ENCODE measurements at places on chromosomes 13 and 19. TPM values are rescaled to one million over a fixed set of nuclear protein-coding genes. Genes with fewer than 3 reads are reported as not detected.
A peak's percentile ranks its signal among the peaks of the same experiment; 100 is the strongest.

The NOSIP gene
- 68.3 TPM for total RNA-seq

DNA sequence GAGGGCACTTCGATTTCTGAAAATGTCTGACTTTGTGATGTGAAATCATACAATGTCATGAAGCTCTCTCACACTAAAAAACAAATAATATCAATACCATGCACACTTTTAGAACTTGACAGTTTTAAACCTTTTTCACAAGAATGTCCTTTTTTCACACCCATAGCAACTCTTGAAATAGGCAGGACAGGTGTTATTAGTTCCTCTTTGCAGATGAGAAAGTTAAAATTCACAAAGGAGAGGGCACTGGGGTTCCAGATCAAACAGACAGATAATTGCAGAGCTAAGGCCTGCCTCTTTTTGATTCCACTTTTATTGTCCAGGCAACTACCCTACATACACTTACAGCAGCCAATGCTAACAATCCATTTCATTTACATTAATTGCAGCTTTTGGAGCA, 142.8 kb downstream of the KLF12 start:
- DNase-seq: no peak

The FPR3 gene
- not detected for total RNA-seq

- peak; percentile 54 for DNase-seq
These were observed 132.2 kb downstream of the FREM2 start for GRCh38 chr13:38819053-38819452.

The RASL11A gene
- 0.77 TPM for total RNA-seq

The ZNF20 gene
- total RNA-seq: 29.4 TPM

DNA sequence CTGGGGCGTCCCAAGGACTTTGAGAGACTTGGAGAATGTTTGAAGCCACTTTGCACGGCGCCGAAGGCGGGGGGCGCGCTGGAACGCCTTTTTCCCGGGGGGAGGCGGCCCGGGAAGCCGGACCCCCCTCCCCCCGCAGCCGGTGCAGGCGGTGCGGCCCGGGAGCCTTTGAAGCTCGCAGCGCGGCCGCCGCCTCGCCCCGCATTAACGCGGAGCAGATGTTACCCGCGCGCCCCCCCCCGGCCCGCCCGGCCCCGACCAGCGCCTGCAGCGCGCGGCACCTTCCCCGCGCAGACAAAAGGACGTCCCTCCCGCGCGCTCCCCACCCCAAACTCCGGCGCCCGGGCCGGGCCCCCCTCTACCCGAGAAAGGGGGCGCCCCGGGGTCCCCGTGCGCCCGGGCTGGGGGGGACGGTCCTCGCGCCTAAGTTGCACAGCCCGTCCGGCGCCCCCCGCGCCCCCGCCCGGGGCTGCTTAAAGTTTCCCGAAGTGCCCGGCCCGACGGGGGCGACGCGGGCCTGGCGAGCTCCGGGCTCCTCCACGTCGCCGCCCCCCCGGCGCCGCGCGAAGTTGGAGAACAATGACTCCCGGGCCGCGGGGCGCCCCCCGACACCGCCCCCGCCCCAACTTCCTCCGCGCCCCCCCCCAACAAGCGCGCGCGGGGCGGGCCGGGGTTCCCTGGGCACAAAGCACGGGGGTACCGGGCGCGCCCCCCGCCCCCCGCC, 685 bp downstream of the TCF3 start:
- peak; percentile 79 for DNase-seq

GRCh38 chr19:15614507-15615379, at the start of gene CYP4F8:
Gene CYP4F8, plus strand, starts transcription at chr19:15615218. Its CDS starts 399 bp downstream, at chr19:15615617.
- DNase-seq: no peak

- no peak for DNase-seq
These were observed 52.8 kb downstream of the COL4A2 start for GRCh38 chr13:110359840-110360301.

- DNase-seq: no peak
These were observed 14.8 kb downstream of the FUT6 start for GRCh38 chr19:5824751-5825150.

DNA sequence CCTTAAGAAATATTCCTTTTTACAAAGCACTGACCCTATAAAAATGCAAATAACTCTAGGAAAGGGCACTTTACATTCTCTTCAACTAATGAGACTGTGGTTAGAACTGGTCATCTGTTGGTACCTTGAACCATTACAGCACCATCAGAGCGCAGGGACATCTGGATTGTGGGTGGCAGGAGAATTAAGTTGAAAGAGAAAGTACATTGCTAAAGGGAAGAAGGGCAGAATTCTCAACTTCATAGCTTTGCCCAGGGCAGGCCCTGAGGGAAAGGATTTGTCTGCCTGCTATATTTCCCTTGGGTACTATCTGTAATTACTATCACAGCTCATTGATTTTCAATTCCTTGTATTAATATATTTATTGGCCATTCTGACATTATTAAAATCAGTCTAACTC, 196.8 kb downstream of the KLF12 start:
- no peak for DNase-seq

The ANKRD27 gene
- total RNA-seq: 24.9 TPM

The SLC17A7 gene
- total RNA-seq: 1.4 TPM

DNA sequence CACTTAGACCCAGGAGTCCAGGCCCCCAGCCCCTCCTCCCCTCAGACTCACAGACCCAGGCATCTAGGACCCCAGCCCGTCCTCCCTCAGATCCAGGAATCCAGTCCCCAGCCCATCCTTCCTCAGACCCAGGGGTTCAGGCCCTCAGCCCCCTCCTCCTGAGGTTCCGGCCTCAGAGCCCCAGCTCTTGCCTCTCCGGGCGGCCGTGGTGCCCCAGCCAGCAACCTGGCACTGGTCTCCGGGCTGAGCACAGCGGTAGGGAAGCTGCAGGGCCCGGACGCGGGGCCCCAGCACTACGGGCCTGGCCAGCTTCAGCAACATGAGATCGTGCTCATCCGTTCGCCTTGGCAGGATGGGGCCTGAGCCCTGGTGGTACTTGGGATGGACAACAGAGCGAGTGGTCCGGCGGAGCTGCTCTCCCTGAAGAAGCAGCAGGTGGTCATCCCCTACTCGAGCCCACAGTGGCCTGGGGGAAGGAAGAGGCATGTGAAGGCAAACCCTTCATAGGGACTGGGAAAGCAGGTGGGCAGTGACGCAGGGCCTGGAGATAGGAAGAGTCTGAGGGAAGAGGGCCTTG, 3.7 kb downstream of the KLK10 start:
- no peak for DNase-seq

DNA sequence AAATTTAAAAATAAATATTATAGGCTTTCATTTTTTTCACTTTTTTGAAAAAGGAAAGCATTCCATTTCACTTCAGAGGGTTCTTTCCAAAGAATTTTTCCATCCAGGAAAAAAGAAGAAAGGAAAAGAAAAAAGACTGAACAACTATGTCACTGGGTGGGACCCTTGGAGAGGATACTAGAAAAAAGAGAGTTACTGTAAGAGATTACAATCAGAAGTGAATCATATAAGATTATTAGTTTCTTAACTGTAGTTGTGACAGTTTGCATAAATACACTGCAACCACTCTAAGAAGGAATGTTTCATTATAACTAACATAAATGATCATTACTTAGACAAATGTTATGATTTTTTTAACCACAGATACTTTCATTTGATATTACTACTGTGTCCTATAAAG, 87.8 kb downstream of the KLF12 start:
- no peak for DNase-seq

DNA sequence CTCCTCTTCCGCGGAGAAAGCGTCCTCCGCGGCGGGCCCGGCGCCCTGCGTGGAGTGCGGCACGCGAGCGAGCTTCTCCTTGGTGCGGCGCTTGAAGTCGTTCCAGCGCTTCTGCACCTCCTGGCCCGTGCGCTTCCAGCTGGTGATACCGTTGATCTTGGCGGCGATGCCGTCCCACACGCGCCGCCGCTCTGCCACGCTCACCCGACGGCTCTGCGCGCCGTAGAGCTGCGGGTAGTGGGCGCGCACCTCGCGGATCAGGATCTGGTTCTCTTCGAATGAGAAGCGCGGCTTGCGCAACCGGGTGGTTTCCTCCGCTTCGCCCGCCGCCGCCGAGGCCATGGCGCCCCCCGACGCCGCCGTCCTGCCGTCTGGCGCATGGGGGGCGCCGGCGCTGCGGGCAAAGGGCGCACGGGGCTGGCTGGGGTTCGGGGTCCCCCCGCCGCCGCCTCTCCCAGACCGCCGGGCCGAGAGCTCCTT, 941 bp downstream of the MYPOP start:
- peak; percentile 62 for DNase-seq

DNA sequence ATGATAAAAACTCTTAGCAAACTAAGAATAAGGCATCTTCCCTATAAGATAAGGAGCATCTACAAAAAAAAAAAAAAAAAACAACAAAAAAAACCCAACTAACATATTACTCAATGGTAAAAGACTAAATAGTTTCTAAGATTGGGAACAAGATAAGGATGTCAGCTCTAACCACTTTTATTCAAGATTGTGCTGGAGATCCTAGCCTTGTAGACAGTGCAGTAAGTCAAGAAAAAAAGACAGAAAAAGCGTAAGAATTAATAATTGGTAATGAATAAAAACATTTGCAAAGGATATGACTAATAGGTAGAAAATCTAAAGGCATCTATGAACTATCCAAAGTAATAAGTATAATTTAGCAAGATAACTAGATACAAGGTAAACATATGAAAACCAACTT, 33.0 kb downstream of the ZIC2 start:
- no peak for DNase-seq

The MIR17HG gene
- 53.4 TPM for total RNA-seq

DNA sequence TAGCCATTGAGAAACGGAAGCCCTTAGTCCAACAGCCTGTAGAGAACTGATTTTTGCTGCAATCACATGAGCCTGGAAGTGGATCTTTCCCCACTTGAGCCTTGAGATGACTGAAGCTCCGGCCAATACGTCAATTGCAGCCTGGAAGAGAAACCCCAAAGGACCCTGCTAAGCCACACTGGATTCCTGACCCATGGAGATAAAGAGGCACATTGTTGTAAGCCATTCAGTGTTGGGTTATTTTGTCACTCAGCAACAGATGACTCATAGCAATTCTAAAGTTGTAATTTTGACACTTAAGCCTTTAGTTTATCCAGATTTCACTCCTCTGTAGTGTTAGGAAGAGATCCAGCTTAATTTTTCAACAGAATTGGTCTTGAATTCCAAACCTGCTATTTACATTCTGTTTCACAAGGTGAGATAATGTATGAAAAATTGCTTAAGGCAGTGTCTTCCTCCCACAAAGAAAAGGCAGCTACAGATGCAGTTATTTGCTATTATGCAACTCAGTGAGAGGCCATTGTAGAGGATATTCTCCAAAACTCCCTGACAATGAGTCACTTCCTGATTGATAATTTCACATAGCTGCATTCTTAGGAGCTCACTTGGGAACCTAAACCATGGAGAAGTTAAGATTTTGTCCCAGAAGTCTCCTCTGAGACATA, 59.4 kb upstream of the TSHZ3 start:
- no peak for DNase-seq

DNA sequence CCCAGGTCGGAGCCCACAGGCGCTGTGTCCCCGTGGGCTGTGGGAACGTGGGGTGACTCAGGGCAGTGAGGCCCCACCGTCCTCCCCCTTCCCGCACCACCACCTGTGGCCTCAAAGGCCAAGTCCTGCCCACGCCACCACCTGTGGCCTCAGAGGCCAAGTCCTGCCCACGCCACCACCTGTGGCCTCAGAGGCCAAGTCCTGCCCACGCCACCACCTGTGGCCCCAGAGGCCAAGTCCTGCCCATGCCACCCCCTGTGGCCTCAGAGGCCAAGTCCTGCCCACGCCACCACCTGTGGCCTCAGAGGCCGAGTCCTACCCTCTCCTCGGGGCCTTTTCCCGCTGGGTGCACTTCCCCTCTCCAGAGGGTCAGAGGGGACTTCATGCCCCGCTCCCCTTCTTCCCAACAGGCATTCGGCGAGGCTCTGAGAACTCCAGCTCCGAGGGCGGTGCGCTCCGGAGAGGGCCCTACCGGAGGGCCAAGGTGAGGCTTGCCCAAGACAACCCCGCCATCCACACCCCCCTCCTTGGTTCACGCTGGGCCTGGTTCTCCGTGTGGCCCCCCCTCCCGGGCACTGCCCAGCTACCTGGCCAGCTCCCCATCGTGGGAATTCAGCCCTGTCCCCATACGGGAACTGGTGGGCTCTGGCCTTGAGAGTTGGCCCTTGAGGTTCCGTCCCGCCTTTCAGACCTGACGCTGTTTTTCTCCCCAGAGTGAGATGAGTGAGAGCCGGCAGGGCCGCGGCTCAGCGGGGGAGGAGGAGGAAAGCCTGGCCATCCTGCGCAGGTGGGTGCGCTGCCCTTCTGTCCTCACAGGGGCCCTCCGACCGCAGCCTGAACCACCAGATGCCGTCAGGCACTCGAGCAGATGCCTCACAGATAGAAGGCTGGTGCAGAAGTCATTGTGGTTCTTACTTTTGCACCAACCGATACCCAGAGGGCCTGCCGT, 27.4 kb upstream of the F7 start:
- no peak for DNase-seq

DNA sequence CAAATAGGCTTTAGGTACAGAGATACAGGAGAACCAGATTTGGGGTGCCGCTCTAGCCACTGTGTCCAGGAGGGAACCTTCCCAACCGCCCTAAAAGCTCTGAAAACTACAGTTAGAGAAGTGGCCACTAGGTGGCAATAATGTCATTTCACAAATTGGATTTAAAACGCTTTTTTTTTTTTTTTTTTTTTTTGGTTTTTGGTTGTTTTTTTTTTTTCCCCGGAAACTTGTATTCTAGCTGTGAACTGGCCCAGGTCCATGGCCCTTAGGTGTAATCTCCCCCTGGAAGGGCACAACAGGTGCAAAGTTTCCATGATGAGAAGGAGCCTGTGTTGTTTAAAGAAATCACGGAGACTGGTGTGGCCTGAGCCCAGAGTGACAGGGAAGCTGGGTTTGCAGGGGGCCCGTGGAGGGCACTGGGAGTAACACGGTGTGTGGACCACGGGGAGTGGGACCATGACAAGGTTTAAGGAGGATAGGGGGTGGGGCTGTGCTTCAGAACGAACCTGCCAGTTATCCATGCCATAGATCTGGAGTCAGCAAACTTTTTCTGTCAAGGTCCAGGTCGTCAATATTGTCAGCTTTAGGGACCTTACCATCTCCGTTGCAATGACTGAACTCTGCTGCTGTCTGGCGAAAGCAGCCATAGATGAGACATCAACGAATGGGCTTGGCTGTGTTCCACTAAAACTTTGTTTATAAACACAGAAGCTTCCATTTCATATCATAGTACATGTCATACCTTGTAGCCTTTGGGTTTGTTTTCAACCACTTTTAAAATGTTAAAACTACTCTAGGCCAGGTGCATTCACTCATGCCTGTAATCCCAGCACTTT, 10.1 kb downstream of the OR1I1 start:
- DNase-seq: peak; percentile 84

GRCh38 chr19:461721-462551, 1.1 kb upstream of the SHC2 start:
- DNase-seq: peak; percentile 81

DNA sequence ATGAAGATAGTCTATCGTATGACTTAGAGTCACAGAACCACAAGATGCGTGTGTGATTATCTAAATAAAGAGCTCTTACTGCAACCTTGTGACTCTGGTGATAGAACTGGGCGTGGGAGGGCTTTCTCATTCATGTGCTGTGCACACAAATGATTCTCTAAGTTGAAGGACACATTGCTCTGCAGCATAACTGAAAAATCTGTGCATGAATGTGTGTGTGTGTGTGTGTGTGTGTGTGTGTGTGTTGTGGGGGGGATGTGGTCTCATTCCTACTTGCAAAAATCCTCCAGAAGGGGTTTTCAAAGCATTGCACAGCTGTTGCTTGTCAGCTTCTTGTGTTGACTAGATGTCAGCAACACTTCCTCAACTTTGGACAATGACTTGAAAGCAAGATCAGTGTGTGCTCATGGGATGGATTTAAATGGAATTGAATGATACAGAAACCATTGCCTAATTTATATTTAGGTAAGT, 22.4 kb downstream of the LRCH1 start:
- no peak for DNase-seq

Data from neural progenitor cell (in vitro differentiated cells).